ENCODE measurements at places on chromosomes 16 and 17. TPM values are rescaled to one million over a fixed set of nuclear protein-coding genes. Genes with fewer than 3 reads are reported as not detected.
A peak's percentile ranks its signal among the peaks of the same experiment; 100 is the strongest.

Gene ERBB2
- total RNA-seq = 68.6 TPM

Gene KRTAP17-1
- total RNA-seq = not detected

Gene SPNS2
- 1.9 TPM for total RNA-seq

Gene CAPNS2
- 1.4 TPM for total RNA-seq

Gene KRT15
- 70.4 TPM for total RNA-seq

Gene BOLA2
- 8.5 TPM for total RNA-seq

Gene GUCY2D
- total RNA-seq = not detected

Gene RRAD
- total RNA-seq = 4.3 TPM

Gene UTS2R
- 0.39 TPM for total RNA-seq

Gene MYO18A
- total RNA-seq = 108 TPM

GRCh38 chr17:38881600-38882191 lies 11.8 kb downstream of the LASP1 start:
- DNase-seq = no peak

- no peak for DNase-seq
These were observed 105.9 kb upstream of the ANKFN1 start for GRCh38 chr17:56047331-56047730.

DNA sequence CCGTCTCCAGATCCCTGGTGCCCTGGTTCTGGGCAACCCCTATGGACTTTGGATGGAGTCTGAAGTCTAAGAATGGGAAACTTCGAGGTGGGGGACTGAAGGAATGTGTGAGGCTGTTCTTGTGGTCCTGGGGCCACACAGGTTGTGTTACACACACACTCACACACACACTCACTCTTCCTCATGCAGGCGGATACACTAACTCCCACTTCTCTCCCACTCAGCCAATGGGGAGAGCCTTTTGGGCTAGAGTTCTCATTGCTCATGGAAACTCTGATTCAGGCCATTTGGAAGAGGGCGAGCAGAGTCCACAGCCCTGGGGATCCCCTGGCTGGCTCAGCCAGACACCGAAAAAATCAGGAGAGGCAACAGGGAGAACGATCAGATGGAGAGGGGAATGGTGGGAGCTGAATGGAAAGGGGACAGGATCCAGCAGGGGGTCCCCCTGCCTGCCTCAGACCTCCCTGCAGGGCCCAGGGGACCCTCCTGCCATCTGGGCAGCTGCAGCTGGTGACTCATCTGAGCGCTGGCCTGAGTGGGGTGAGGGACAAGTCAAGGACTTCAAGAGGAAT lies 9.1 kb downstream of the IGFBP4 start:
- DNase-seq = no peak

GRCh38 chr17:42518755-42519545 lies 17.1 kb upstream of the NAGLU start:
- DNase-seq = no peak

- DNase-seq = no peak
These were observed 13.2 kb upstream of the ITGA2B start for GRCh38 chr17:44402564-44403172.

- DNase-seq = peak; percentile 63
These were observed 7.6 kb downstream of the CCDC57 start for GRCh38 chr17:82204831-82205719.

- DNase-seq = no peak
These were observed 2.0 kb downstream of the KLHL11 start for GRCh38 chr17:41863074-41863848.

DNA sequence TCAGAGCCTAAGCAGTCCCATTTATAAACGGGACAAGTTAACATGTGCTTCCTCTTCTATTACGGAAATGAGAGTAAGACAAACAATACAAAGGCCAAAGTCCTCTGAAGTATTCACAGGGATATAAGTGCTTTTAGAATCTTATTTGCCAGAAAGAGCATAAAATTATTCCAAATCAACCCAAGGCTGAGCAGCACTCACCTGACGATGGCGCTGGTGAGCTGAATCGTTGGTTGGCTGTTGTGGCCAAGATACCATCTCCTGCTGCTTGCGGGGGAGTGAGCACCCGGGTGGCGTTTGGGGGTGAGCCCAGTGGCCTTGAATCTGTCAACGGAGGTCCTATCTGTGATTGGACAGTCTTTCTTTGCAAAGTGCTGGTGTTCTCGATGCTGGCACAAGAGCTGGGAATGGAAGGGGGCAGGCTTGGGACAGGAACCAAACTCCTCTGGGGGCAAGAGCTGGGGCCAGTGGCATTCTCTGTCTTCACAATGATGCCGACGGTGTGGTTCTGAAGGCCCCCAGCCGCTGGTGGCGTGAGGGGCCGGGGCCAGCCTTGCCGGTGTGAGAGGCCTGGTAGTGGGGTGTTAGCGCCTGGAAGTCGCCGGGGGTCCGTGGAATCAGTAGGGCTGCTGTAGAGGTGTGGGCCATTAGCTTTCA lies 9.5 kb upstream of the DHRS13 start:
- DNase-seq = no peak

DNA sequence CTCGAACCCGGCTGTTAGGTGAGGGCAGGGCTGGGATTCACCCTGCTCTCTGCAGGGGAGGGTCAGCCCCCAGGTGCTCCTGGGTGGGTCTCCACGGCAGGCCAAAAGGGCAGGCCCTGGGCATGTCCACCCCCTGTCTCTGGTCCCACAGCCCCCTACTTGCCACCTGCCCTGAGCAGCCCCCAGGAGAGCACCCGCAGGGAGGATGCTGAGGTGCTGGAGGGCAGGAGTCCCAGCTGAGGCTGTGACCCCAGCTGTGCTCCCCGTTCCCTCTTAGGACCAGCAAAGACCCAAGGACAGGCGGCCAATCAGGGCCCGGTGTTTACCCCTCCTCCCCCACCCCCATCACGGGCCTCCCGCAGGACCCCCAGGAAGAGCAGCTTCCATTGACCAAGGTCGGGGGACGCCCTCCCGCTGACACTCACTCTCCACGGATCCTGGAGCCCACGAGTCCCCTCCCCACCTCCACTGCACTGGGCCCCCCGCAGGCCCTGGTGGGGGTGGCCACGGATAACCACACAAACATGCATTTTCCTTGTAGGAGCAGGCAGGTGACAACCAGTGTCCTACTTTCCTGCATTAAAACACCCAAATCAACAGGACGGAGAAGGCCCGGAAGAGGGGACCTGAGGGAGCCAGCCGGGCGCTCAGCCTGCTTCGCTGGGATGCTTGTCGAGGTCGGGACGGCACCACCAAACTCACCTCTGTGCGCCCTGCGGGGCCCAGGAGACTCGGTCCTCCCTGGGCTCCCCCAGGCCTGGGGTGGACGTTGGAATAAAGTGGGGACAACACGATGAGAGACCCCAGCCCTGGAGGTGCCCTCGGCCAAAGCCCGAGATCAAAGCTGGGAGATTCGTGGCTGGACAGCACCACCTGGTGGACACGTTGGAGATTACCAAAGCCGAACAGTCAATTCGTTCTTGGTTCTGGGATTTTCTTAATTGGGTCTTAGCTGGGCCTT lies 22.5 kb upstream of the ENPP7 start:
- DNase-seq = peak; percentile 7

- no peak for DNase-seq
These were observed 382.3 kb upstream of the EEF2KMT start for GRCh38 chr16:5479926-5480325.

- no peak for DNase-seq
These were observed 12.1 kb downstream of the LPO start for GRCh38 chr17:58250344-58251011.

DNA sequence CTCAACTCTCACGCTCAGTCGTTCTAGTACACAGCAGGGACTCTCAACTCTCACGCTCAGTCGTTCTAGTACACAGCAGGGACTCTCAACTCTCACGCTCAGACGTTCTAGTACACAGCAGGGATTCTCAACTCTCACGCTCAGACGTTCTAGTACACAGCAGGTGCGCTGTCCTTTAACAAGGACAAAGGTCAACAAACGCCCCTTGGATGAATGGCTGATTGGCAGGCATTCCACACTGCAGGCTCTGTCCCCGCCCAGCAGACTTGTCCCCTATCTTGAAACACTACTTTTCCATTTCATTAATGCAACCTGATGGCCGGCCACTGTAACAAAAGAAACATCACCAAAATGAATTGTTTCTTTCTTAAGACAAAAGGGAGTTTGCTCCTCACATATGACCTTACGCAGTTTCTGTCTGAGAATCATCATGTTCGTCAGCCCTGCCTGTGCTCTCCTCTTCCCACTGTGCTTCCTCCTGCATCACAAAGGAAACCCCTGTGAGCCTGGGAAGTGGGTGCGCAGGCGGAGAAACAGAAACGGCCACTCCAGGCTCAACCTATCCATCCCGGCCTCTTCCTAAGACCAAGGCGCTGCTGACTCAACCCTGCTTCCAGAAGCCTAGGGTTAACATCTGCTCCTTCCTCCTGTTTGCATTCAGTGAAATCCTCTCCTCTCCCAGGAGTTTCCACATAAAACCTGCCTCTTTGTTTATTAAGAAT lies 59.8 kb downstream of the ANKRD11 start:
- DNase-seq = no peak

- no peak for DNase-seq
These were observed 264.6 kb downstream of the HS3ST3A1 start for GRCh38 chr17:13337151-13337550.

GRCh38 chr16:424033-424622 lies 1.3 kb upstream of the RAB11FIP3 start:
- peak; percentile 79 for DNase-seq

DNA sequence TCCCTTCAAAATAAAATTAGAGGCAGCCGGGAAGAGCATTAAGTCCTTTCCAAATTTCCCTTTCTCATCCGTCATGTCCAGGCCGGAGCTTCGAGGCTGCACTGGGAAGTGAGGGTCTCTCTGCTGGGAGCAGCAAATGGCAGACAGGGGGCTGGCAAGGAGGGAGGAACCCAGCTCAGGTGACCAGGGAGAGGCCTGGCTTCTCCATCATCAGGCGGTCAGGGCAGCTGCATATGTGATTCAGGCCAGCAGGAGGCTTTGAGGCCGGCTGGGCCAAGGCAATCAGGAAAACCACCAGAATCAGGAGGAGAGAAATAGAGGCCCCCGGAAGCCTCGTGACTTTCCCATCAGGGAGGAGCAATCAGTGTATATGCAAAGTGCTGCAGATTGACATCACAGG lies 85.0 kb upstream of the RPL38 start:
- DNase-seq = no peak

- no peak for DNase-seq
These were observed 137.0 kb upstream of the RCVRN start for GRCh38 chr17:10041916-10042588.

- no peak for DNase-seq
These were observed 94.9 kb downstream of the RBFOX3 start for GRCh38 chr17:79515646-79516571.

DNA sequence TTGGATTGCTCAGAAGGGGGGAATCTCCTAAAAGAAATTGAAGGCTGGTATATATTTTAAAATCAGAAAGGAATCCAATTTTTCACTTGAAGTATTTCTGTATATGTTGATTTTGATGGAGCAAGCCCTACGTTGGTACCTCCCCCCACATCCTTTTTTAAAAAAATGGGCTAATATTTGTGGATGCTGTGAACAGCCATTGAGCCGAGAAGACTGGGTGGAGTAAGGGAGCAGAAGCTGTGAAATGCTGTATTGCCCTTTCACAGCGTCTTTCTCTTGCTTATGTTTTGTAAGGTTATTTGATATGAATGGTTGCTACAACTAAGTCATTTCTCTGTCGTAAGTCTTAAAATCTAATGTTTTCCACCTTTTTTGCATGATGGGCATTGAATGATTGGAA lies 2.3 kb downstream of the PAFAH1B1 start:
- no peak for DNase-seq

DNA sequence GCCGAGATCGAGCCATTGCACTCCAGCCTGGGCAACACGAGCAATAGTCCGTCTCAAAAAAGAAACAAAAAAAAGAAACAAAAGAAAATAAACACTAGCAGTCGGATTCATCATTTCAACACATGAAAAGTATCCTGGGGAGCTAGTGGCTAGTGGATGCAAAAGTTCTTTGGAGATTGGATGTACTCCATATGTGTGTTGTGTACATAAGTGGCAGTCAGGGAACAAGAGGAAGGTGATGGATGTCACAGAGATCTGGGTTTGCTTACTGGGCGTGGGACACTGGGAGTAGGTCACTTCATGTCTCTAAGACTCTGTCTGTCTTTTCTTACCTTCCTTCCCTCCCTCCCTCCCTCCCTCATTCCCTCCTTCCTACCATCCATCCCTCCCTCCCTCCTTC lies 35.4 kb downstream of the MRC2 start:
- DNase-seq = no peak

- DNase-seq = no peak
These were observed 8.4 kb upstream of the HERPUD1 start for GRCh38 chr16:56923481-56924091.

GRCh38 chr16:59690216-59690615 lies 956.1 kb upstream of the GOT2 start:
- no peak for DNase-seq

DNA sequence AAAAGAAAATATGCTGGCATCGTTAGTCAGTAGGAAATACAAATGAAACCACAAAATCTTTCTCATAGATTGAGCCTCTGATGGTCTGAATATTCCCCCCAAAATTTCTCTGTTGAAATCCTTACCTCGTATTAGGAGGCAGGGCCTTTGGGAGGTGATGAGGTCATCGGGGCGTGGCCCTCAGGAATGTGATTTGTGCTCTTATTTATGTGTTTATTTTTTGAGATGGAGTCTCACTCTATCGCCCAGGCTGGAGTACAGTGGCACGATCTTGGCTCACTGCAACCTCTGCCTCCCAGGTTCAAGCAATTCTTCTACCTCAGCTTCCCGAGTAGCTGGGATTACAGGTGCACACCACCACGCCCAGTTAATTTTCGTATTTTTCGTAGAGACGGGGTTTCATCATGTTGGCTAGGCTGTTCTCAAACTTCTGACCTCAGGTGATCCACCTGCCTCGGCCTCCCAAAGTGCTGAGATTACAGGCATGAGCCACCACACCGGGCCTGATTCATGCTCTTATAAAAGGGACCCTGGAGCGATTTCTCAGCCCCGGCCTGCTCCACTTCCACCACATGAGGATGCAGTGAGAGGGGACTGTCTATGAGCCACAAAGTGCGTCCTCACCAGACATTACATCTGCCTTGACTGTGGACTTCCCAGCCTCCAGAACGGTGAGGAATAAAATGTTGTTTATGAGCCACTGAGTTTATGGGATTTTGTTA lies 53.1 kb downstream of the DNAH17 start:
- no peak for DNase-seq

All from Panc1 (cell line).